ENCODE measurements at places on chromosomes 5 and 9.

DNA sequence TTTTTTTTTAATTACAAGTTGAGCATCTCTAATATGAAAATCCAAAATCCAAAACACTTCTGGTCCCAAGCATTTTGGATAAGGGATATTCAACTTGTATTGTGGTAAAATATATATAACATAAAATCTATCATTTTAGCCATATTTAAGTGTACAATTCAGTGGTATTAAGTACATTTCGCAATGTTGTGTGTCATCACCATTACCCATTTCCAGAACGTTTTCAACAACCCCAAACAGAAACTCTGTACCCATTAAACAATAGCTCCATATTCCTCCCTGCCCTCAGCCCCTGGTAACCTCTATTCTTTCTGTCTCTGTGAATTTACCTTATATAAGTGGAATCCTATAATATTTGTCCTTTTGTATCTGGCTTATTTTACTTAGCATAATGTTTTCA, 24.9 kb downstream of the TICAM2 start:
- DNase-seq, result no peak

GRCh38 chr5:107651325-107651724, 19.4 kb downstream of the EFNA5 start:
- DNase-seq, result peak; percentile 23

DNA sequence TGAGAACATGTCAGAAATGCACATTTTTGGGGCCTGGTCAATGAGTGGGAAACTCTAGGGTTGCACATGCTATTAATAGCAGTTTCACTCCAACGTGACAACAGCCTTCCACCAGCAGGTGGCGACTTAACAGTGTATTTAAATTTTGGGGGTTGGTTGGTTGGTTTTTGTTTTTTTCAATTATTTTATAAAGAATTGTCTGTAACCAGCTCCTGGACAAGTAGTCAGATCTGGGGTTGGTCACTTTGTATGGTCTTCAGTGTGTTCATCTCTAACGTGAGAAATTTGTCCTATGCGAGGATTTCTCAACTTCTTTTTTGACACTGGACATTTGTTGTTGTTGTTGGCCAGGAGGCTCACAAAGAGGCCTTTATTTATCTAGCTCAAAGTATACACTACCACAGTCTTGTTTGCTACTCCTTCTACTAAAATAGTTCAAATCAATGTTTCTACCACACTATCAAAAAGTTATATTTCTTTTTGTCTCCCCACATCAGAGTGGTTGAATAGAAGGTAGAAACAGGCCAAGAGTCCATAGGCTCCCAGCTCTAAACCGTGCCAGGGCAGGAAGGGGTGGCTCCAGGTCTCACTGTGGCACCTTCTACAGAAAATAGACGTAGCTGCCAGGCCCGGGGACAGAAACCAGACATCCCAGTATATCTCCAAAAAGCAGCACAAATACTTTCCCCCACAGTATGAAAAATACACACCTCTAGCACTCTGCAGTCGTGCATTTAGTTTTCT, 110.4 kb downstream of the TRPM6 start:
- DNase-seq, result peak; percentile 66

GRCh38 chr9:71514344-71514975, 253.9 kb downstream of the CEMIP2 start:
- no peak for DNase-seq

GRCh38 chr9:118269623-118270022, 565.4 kb downstream of the TLR4 start:
- no peak for DNase-seq

- no peak for DNase-seq
Measured at GRCh38 chr5:138569782-138570181, 5.4 kb downstream of the HSPA9 start.

DNA sequence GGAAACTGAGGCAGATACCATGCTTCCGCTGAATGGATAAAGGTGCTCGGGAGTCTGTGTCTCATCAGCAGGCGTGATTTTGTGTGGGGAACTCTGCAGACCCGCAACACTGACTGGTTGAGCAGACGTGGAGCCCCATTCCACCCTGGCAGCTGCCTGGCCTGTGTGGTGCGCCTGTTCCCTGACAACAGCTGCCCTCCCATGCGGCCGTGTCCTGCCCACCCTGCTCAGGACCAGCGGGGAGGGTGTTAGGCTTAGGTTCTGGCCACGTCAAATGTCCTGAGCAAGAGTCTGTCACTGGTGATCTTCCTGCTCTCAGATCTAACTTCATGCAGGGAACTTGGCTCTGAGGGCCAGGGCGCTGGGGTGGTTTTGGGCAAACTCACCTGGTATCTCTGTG, 417.7 kb upstream of the IRX4 start:
- DNase-seq, result no peak

Measured in fibroblast of skin of scalp (primary cell).